Fibroblast of villous mesenchyme (primary cell): ENCODE measurements at places on chromosomes 6 and 20. TPM values are rescaled to one million over a fixed set of nuclear protein-coding genes. Genes with fewer than 3 reads are reported as not detected.

DNA sequence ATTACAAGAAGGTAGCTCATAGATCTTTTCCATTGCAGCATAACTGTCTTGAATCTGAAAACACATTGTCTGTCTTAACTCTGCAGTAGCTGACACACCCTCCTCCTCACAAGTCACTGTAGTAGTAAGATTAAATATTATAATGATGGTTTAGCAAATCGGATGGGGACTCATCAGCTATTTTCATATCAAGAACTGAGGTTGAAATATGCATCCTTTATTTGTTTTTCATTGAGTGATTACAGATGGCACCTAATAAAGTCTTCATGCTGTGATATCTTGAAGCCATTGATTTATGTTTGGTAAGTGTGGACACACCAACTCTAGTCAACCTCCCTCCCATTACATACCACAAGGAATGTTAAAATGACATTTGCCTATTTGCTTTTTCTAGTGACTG lies 267.4 kb upstream of the TAB2 start:
- DNase-seq: no peak

- DNase-seq: no peak
These were observed 1294.9 kb upstream of the CITED2 start for GRCh38 chr6:140669321-140669720.

DNA sequence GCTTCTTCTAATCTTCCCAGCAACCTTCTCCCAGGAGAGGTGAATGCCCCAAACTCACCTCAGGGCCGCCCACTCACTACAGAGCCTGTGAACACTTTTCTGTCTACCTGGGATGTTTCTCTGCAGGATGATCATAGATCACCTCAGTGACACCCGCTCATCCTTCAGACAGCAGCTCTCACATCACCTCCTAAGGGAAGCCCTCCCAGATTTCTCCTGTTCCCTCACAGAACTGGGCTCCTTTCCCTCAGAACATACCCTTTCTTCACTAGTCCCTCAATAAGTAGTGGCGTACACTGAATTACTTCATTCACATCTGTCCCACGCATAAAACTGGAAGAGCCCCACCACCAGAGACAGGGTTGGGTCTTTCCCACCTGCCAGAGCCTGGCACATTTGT lies 57.8 kb downstream of the CDK5RAP1 start:
- DNase-seq: no peak

DNA sequence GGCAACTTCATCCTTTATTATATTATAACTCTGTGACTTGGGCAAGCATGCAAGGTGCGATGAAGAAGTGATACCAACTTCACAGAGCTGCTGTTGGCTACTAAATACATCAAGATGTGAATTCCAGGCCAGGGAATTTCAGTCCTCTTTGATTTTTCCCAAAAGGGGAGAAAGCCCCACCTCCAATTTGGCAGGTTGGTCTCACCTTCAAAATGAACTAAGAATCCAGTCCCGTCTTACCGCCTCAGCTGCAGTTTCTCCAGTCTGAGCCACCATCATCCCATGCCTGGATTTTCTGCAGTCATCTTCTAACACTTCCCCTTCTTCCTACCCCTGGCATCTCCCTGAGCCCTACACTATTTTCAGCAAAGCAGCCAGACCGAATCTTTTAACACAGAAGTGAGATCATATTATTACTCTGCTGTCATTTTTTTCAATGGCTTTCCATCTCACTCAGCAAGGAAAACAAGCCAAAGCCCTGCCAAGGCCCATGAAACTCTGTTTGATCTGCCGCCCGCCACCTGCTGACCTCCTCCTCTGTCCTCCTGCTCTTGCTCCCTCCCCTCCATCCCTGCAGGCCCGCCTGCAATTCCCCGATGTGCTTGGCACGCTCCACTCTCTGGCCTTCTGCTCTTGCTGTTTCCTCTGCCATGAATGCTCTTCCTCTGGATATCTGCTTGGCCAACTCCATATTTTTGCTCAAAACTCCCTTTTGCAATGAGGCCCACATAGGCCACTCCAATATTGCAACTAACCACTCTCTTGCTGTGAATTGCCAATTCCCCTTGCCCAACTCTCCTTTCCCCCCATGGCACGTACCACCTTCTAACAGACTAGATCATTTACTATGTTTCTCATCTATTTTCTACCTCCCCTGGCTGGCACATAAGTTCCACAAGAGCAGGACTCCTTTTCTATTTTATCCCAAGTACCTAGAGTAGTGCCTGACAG lies 46.0 kb upstream of the TAGAP start:
- no peak for DNase-seq

DNA sequence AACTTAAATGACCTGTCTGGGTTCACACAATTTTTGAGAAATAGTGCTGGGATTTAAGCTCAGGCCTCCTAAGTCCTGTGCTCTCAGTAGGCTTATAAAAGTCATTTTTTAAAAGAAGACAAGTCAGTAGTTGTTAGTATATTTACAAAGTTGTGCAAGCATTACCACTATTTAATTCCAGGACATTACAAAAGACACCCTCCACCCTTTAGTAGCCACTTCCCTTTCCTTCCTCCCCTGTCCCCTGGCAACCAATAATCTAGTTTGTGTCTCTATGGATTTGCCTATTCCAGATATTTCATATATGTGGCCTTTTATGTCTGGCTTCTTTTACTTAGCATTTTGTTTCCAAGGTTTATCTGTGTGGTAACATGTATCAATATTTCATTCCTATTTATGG lies 37.6 kb downstream of the HMGN3 start:
- DNase-seq: no peak

DNA sequence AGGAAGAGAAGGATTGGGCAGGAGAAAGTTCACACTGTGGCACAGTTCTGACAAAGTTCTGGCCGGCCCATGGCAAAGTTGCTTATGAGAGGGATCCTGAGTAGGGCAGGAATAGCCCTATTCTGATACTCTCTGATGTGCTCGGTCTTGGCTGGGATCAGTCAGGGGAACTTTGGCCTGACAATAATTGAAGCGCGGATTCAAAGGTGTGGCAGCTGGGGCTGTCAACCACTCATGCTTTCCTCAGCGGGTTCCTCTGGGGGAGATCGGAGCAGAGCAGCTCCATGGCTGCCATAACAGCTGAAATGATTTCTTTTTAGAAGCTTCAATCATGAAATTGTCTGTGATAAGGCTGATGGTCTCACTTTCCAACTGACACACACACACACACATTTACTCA lies 714.1 kb downstream of the DHX35 start:
- no peak for DNase-seq

DNA sequence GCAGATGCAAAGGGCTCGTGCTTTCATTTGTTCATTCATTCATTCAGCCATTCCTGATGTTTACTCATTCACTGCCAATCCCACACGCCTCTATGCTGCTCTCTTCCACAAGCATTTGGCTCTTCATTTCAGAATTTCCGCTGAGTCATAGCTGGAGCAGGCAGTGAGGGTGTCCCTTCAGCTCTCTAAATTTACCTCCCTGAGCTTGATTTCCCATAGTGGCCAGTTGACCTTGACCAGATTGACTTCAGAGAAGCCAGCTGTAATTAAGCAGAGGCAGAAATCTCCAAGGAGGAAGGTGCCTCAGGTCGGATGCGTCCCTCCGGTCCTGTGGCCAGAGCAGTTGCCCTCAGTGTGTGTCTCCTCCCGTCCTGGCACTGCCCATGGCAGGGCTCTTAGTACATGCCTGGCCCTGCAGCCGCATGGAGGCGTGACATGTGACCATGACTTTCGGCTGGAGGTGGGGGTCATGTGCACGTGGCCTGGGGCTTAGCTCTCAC lies 267.2 kb upstream of the ECI2 start:
- peak; percentile 76 for DNase-seq

Gene GSTA2
- total RNA-seq: not detected in 2 replicates

Gene FBXO30
- 8.7 and 16.0 TPM in 2 replicates for total RNA-seq

Gene HM13
- total RNA-seq: 70.5 and 91.1 TPM in 2 replicates

Gene KCNB1
- total RNA-seq: 0.32 TPM in 1 of 2 replicates, not detected in the other
